ENCODE measurements at places on chromosomes 7 and 10. TPM values are rescaled to one million over a fixed set of nuclear protein-coding genes. Genes with fewer than 3 reads are reported as not detected.

The ADAM22 gene
- total RNA-seq, result 14.0 TPM

The PPA1 gene
- 125 TPM for total RNA-seq

The GPC2 gene
- 17.2 TPM for total RNA-seq

The ACTL6B gene
- total RNA-seq, result not detected

The NKX1-2 gene
- 0.56 TPM for total RNA-seq

The WNT8B gene
- not detected for total RNA-seq

The ENKUR gene
- not detected for total RNA-seq

The NRG3 gene
- total RNA-seq, result not detected

The FFAR4 gene
- not detected for total RNA-seq

The ABCB4 gene
- total RNA-seq, result 0.13 TPM

The HMX3 gene
- total RNA-seq, result 0.12 TPM

The TBC1D12 gene
- total RNA-seq, result 9.7 TPM

The MACC1 gene
- total RNA-seq, result 0.08 TPM

The HNRNPF gene
- total RNA-seq, result 63.2 TPM

The MYOF gene
- total RNA-seq, result 4.6 TPM

The CNPY1 gene
- total RNA-seq, result not detected

All from SJCRH30 (cell line).